ENCODE measurements at places on chromosomes 11 and 22. TPM values are rescaled to one million over a fixed set of nuclear protein-coding genes. Genes with fewer than 3 reads are reported as not detected.

Gene MS4A14
- total RNA-seq: not detected

Gene LRRC74B
- total RNA-seq: not detected

Gene CNTF
- total RNA-seq: 2.5 TPM

Gene OR8A1
- total RNA-seq: not detected

Gene MS4A13
- not detected for total RNA-seq

Gene IL17REL
- 0.31 TPM for total RNA-seq

Gene F2
- not detected for total RNA-seq

Gene DAGLA
- 8.1 TPM for total RNA-seq

DNA sequence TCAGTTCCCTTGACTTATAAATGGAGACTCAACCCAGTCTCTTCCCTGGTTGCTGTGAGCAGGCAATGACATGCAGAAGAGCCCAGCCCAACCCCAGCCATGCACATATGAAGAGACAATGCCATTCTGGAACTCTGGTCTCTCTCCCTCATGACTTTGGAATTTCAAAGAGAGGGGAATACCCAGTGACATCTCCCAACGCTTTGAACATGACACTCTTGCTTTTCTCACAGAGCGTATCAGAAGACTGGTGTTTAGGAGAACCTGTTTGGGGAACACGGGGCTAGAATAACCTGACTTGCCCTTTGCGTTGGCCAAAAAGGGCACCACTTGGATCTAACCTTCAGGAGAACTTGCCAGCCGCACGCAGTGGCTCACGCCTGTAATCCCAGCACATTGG, 12.9 kb downstream of the RANGAP1 start:
- no peaks in the 10 kb centered on the region for H3K27me3 ChIP-seq
- H3K4me3 ChIP-seq: no peak overlapping the region
- H3K36me3 ChIP-seq: peaks cover 30% of the 10 kb centered on the region
- no peak for DNase-seq
- H3K4me1 ChIP-seq: no peaks in the 10 kb centered on the region
- no peak overlapping the region for H3K27ac ChIP-seq

DNA sequence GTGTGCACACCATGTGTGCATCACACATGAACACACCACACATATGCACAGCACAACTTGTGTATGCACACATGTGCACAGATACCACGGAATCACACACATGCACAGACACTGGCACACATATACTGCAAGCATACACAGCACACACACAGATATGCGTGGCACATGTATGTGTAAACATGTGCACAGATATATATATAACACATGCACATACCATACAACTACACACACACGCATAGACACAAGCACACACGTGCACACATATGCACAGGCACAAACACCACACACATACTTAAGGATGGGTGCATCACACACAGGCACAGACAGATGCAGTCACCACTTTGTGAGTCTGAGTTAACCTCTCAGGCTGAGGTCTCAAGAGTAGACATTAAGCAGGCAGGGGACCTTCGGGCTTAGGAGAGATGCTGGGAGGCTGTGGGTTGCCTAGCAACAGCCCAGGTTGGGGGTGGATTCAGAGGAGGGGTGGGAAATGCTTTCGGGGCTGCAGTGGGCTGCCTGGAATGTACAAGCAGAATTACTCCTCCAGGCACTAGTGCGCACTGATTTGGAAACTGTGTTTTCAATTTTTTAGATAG, 82.9 kb downstream of the MYO18B start:
- H3K27ac ChIP-seq: no peak overlapping the region
- peaks cover 23% of the 10 kb centered on the region for H3K27me3 ChIP-seq
- no peaks in the 10 kb centered on the region for H3K36me3 ChIP-seq
- peaks cover 2% of the 10 kb centered on the region for H3K4me1 ChIP-seq

DNA sequence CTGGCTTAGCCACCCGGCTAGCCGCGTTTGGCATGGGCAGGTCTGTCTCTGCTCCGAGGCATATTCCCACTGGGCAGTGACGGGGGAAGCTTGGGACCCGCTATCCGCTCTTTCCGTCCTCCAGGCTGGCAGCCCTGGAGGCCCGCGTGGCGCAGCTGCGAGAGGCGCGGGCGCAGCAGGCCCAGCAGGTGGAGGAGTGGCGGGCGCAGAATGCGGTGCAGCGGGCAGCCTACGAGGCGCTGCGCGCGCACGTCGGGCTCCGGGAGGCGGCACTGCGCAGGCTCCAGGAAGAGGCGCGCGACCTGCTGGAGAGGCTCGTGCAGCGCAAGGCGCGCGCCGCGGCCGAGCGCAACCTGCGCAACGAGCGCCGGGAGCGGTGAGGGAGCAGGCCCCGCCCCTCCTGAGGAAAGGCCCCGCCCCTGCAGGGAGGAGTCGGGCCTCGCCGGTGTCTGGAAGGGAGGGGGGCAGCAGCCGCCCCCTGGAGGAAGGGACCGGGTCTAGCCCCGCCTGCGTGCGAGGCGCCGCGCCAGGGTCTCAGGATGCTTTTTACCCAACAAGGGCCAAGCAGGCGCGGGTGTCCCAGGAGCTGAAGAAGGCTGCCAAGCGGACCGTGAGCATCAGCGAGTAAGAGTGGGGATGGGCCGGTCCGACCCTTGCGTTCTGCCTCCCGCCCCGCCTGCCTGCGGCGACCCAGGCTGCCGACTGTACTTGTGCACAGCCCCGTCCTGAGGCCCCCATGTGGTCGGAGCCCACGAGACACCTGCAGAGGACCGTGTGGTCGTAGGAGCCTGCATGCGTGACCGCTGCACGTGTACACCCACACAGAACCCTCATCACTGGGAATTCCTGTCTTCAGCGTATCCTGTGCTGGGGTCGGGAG, 7.9 kb downstream of the ATG16L2 start:
- H3K27me3 ChIP-seq: no peaks in the 10 kb centered on the region
- DNase-seq: peak; percentile 91
- H3K27ac ChIP-seq: peak overlapping the region; percentile 47
- peaks cover 9% of the 10 kb centered on the region for H3K4me1 ChIP-seq
- peak overlapping the region; percentile 63 for H3K4me3 ChIP-seq

DNA sequence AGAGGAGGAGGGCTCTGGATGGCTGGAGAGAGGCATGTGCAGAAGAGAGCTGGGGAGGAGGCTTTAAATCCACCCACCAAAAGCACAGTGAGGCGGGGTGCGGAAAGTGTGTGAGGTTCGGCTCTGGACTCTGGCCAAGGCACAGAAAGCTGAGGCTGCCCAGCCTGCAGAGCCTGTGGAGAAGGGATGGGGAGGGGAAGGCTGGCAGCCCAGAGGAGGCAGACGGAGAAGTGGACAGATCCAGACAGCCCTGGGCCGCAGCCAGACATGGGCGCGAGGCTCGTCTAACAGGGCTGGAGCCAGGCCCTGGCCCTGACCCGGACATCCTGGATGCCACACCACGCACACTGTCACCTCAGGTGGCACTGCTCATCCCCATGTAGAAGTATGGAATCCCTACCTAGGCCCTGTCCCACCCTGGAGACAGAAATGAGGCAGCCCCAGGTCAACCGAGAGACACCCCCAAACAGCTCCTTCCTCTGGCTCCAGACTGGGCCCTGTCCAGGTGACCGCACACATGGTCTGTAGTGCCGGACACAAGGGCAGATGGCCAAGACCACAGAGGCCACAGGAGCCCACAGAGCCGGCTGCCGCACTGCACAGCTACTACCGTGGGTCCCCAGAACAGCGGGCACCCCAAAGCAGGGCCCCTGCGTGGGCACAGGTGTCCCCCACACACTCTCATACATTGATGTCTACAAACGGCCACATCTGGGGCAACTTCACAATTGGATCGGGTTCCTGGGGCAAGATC, 16.6 kb upstream of the MOB2 start:
- no peak overlapping the region for H3K4me3 ChIP-seq
- peaks cover 6% of the 10 kb centered on the region for H3K36me3 ChIP-seq
- H3K4me1 ChIP-seq: peaks cover 6% of the 10 kb centered on the region
- H3K27ac ChIP-seq: no peak overlapping the region

DNA sequence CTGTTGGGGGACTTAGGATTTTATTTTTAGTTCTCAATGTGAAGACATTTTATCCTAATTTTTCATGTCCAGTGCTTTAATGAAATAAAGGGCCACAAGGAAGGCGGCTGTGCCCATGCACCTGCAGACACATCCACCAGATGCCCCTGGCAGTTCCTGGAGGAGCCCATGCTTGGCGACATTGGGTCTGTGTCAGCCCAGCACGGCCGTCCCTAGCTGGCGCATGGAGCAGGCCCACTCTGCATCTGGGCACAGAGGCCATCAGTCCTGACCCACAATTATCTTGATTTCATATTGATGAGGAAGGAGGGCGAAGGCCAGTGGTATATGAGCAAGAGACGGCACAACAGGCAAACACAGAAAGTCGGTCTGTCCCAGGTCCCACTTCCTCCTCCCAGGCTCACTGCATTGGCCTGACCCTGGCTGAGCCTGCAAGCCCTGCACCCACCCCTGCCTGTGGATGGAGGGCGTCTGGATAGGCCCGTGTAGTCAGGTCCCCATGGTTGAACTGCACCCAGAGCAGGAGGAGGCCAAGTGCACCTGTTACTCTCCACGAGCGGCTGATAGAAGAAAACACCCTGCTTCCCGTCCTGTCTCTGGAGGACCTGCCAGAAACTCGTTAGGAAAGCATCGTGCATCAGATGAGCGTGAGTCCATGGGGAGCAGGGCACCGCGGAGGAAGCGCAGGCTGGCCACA, 296.9 kb downstream of the BRD1 start:
- H3K4me3 ChIP-seq: no peak overlapping the region
- H3K4me1 ChIP-seq: peaks cover 4% of the 10 kb centered on the region
- peaks cover 14% of the 10 kb centered on the region for H3K27me3 ChIP-seq
- no peak overlapping the region for H3K27ac ChIP-seq

GRCh38 chr11:110571081-110571720, 141.0 kb downstream of the ARHGAP20 start:
- DNase-seq: no peak
- peak overlapping the region; percentile 47 for H3K27ac ChIP-seq
- H3K4me1 ChIP-seq: peaks cover 34% of the 10 kb centered on the region
- no peak overlapping the region for H3K4me3 ChIP-seq

DNA sequence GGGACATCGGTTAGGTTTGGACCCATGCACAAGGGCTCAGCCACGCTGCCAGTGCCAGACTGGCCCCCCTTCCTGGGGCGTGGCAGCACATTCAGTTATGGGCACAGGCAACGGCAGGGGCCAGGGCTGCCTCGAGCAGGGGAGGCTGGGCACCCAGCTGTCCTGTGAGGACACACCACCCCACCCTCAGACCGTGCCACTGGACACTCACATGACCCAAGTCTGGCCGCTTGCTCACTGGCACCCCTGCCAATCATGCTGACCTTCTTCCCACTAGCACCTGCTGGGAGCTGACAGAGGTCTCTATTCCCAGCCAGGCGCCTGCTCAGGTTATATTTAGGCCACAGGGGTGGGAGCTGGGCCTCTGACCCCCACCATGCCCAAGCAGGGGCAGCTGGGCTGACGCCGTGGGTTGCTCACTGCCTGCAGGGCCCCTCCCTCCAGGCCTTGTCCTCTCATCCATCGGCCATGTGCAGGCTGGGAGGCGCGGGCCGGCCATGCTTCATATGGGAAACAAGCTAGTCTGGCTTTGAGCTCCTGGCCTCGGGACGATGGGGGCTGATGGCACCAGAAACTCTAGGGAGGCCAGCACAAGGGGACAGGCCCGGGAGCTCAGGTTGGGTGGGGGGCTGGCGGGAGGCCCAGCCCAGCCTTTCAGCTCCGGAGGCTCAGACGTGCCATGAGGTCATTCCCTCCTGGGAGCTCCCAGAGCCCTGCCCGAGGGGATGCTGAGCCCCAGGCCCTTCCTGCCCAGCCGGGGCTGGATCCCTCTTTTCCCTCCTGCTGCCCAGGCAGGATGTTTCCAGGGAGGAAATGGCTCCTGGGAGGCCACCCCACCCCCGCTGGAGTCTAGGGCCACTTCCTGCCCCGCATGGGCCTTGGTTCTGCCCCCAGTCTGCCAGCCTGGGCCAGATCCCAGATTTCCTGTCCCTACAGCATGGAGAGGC, 15.2 kb upstream of the TBX1 start:
- H3K27me3 ChIP-seq: peaks cover 11% of the 10 kb centered on the region
- H3K27ac ChIP-seq: no peak overlapping the region
- H3K4me1 ChIP-seq: no peaks in the 10 kb centered on the region
- no peak for DNase-seq
- H3K36me3 ChIP-seq: no peaks in the 10 kb centered on the region
- no peak overlapping the region for H3K4me3 ChIP-seq

DNA sequence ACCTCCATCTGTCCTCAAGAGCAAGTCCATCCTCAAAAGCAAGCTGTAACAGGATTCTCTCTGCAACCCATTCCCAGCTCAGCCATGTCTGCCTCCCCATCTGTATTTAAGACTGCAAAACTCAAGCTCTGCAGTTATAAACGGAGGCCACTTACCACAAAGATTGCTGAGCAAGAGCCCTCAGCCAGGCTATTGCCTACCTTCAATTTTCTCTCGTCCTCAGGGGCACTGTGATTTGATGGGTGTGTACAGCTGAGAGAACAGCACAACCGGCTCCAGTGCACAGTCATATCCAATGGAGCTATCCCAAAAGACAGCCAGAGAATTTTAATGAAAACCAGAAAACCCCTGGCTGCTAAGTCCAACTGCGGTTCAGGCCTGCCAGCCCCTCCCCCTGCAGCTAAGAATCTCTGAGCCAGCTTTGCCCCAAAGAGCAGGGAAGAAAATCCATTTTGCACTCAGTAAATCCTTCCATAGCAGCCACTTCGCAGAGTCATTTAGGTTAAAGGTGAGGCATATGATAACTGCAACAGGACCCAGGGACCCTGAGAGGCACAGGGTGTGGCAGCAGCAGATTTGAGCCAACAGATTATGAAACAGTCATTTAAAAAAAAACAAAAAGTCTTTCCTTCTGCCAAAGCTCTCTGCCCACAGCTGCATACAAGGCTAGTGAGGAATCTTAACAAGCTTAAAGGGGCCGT, 37.6 kb downstream of the RAB30 start:
- no peaks in the 10 kb centered on the region for H3K27me3 ChIP-seq
- H3K4me3 ChIP-seq: peak overlapping the region; percentile 4
- DNase-seq: no peak
- no peaks in the 10 kb centered on the region for H3K36me3 ChIP-seq

- peaks cover 3% of the 10 kb centered on the region for H3K27me3 ChIP-seq
- no peak overlapping the region for H3K4me3 ChIP-seq
- H3K27ac ChIP-seq: no peak overlapping the region
- no peak for DNase-seq
- H3K36me3 ChIP-seq: no peaks in the 10 kb centered on the region
Measured at GRCh38 chr11:57348636-57349313, 10.6 kb downstream of the P2RX3 start.

DNA sequence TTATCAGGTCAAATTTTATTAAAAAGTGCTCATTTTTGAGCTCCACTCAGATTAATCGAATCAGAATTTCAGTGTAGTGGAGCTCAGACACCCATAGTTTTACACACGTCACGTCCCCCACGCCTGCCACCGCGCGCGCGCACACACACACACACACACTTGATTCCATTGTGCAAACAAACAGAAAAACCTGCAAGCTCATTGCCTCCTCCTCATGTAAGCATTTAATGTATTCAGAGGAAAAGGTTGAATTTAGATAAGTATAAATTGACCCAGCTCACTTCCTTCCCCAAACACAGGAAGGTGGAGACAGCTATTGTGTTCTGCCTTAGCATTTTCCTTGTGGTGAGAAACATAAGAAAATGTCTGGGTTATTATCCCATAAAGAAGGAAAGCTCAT, 336.7 kb downstream of the LUZP2 start:
- no peak overlapping the region for H3K27ac ChIP-seq
- no peaks in the 10 kb centered on the region for H3K27me3 ChIP-seq
- H3K4me1 ChIP-seq: peaks cover 25% of the 10 kb centered on the region
- H3K36me3 ChIP-seq: no peaks in the 10 kb centered on the region
- H3K4me3 ChIP-seq: no peak overlapping the region

GRCh38 chr22:38187413-38188212, 6.0 kb upstream of the PLA2G6 start:
- H3K4me3 ChIP-seq: no peak overlapping the region
- no peaks in the 10 kb centered on the region for H3K27me3 ChIP-seq
- no peak overlapping the region for H3K27ac ChIP-seq
- no peaks in the 10 kb centered on the region for H3K4me1 ChIP-seq
- no peaks in the 10 kb centered on the region for H3K36me3 ChIP-seq

Measured in mesothelial cell of epicardium (in vitro differentiated cells).